Stimulated activated CD4-positive, alpha-beta T cell treated with anti-CD3 and anti-CD28 coated beads, Interleukin-15, amount 100 ng/mL, for 24 hours (primary cell): ENCODE measurements at places on chromosomes 2 and 18.

- no peak for DNase-seq
Observed at GRCh38 chr18:67281746-67282145, 234.8 kb downstream of the DSEL start.

GRCh38 chr18:62370366-62370765 lies 45.3 kb downstream of the TNFRSF11A start:
- DNase-seq = no peak

DNA sequence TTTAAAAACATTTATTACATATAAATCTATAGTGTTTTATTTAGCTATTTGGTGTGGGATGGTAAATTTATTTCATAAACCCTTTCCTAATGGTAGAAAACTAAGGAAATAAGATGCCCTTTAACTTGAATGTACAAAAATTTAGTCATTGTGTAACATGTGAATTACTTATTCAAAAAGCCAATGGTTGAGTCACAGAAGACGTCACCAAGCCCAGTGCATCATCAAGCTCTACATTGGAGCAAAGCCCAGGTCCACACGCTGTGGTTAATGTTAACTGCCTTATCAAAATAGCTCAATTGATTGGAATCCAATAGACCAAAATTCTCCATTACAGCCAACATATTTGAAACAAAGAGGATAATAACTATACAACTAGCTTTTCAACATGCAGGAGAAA lies 145.5 kb upstream of the LYPD1 start:
- no peak for DNase-seq

- DNase-seq = no peak
Observed at GRCh38 chr2:148585696-148586095, 58.9 kb upstream of the EPC2 start.

DNA sequence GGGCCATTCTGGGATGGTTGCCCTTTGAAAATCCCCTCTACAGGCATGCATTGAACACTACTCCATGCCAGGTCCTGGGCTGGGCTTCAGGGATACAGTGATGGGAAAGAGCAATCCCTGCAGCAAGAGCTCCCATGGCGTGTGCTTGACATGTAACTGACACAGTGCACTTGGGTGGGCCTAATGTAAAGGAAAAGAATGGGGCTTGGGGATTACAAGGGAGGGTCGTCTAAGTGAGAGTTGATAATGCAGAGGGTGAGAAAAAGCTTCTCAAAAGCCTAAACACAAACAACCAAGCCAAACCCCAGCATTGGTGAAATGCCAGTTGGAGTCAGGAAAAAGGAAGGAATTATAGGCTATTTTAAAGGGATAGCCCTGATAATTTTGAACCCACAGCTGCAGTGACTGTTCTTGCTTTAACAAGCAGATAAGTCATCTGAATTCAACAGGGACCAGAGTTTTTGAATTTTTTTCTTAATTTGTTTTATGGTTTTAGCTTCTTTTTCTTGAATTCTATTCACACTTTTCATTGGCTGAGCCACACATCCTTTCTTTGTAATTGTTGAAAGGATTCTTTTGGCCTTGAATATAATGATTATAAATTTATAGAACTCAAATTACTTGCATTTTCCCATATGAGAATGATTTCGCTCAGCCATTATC lies 308.7 kb downstream of the LPIN1 start:
- DNase-seq = no peak

DNA sequence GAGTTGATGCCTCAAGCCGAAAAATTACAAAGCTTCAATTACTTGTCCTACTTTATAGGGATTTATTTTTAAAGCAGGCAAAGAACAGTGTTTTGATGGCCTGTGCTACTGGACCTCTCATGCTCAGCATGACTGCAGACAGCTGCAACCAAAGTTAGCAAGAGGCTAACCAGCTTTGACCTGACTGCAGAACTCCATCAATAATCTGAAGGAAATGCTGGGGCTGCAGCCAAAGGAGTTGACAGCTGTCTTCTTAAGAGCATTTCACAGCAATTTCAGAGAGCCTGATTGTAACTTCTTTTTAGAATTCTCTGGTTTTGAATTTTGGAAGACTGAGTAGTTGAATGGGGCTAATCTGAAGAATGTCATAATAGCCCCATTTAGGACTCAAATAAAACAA lies 46.5 kb upstream of the SESTD1 start:
- DNase-seq = no peak

GRCh38 chr18:55034742-55035141 lies 75.5 kb upstream of the CCDC68 start:
- DNase-seq = no peak

DNA sequence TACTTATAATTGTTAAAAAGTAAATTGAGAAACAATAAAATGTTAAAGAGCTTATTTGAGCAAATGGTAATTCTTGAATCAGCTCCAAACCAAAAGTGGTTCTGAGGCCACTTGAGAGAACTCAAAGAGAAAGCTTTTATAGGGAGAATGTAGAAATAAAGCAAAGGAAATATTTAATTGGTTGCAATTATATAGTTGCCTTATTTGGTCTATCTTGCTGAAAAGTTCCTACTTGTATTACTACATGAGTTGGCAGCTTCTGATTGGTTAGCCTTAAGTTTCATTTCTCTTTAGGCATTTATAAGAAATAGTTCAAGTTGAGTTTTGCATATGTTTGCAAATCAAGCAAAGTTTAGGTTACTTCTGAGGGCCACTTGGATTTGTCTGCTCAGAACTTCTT lies 38.1 kb downstream of the SCN2A start:
- DNase-seq = no peak

DNA sequence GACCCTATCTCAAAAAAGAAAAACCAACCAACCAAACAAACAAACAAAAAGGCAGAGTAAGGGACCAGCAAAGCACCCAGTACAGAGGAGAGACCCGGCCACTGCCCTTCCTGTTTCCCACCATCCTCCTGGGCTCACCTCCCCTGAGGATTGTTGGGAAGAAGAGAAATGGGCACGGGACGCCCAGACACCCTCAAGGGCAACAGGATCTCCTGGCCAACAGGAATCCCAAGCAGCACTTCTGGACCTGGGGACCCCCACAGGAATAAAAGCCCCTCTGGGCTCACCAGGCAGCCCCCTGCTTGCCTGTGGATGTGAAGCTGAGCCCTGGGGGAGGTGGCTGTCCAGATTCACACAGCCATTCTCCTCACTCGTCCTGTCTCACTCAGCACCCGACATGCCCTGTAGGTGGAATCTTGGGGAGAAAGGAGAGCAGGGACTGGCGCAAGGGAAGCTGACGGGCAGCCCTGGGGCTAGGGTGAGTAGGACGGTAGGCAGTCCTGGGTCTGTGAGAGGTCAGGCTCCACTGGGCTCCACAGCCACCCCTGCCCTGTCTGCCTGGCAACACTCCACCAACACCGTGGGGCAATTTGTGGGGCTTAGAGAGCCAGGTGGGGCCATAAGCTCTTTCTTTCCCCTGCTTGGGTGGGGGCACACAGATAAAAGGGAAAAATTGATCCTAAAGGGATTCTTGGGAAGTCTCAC lies 18.0 kb downstream of the KLF11 start:
- no peak for DNase-seq

DNA sequence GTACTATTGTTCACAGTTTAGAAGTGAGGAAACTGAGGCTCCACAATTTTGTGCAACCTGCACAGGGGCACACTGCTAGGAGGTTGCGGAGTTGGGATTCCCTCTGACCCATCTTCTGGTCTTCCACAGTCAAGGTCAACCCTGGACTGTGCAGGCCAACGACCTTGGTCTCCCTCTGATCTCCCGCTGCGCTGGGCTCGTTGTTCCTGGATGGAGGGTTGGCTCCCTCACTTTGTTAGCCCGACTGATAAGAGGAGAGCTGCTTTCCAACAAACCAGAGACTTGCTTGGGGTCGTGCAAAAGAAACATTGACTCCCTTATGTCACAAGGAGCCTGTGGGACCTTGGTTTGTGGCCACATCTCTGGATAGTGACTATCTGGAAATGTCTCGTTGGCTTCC lies 187.6 kb downstream of the MYCN start:
- DNase-seq = no peak

DNA sequence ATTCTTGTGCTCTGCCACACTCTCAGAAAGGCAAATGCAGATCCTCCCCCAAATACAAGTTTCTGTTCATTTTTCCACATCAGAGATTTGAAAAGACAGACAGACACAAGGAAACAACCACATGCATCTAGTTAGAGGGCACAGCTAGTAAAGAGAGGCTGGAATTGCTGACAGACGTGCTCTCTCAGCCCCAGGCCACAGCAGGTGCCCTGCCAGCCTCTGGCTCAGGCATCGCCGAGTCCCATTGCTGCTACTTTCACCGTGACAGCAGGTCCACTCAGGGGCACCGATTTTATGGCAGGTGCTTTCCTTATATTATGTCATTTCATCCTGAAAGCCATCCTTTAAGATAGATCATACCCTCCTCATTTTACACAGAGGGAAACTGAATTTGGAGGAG lies 507.5 kb downstream of the EIPR1 start:
- no peak for DNase-seq

- DNase-seq = peak; percentile 4
Observed at GRCh38 chr2:172736424-172737174, 954 bp downstream of the RAPGEF4 start.

- no peak for DNase-seq
Observed at GRCh38 chr18:457140-457519, 43.4 kb downstream of the COLEC12 start.

DNA sequence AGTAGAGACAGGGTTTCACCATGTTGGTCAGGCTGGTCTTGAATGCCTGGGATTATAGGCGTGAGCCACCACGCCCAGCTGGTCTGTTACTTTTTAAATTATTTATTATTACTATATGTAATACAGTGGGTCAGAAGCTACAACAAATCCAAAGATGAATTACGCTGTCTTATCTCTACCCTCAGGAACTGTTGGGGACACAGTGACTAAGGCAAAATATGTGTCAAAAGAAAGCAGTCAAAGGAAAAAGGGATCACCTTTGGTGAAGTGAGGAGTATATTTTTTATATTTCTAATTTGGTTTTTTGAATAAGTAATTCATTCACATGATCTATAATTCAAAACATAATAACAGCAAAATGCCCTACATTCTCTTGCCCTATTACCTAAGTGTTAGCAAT lies 4.7 kb downstream of the CREB1 start:
- DNase-seq = no peak

GRCh38 chr2:167613471-167613870 lies 633.9 kb downstream of the STK39 start:
- DNase-seq = no peak

DNA sequence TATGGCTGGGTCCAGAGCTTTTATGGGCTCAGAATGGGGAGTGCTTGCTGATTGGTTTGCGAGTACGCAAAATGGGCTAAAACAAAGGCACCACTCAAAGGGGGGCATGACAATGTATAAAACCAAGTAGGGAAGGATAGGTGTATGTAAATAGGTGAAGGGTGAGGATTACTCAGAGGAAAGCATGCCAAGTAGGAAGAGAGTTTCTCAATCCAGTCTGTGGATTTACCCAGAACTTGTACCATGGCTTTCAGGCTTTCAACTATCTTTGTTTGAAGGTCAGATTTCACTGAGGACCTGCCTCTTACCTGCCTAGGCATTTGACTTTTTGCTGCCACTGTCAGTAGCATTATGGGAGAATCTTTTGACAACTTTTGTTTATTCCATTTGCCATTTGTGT lies 92.3 kb downstream of the RAB3GAP1 start:
- no peak for DNase-seq

GRCh38 chr2:133317178-133317577 lies 251.1 kb downstream of the NCKAP5 start:
- DNase-seq = no peak

DNA sequence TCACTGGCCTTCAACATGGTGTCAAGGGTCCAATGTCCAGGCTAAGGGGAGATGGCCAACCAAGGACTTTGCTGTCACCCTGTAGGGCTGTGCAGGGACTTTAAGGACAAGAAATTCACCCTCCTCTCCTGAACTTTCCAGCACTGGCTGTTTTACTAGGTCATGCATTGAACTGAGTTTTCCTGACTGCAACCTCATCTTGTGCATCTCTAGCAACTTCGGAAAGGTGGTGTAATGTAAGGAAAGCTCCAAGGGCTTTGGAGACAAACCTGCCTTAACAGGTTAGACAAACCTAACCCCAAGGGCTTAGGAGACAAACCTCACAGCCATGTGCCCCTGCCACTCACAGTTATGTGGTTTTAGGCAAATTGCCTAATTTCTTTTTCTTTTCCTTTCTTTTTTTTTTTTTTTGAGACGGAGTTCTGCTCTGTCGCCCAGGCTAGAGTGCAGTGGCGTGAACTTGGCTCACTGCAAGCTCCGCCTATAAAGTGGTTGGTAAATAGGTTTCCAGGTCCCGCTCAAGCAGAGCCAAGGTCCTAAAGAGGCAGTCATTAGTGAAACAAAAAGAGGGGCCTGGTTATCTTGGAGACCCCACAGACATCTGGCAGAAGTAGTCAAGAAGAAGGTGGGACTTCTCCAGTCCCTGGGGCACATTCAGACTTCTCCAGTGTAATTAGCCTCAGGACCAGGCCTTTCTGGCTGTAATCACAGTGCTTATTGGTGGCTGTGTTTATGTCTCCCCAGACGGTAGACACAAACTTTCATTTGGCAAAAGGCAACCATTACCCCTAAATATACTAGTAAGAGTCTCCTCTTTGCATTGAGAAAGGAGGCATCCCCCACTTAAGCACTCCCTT lies 37.6 kb upstream of the PMAIP1 start:
- no peak for DNase-seq

- peak; percentile 9 for DNase-seq
Observed at GRCh38 chr2:217370391-217370790, 510.5 kb upstream of the TNP1 start.

GRCh38 chr18:62790871-62791772 lies 75.8 kb downstream of the PHLPP1 start:
- DNase-seq = no peak

GRCh38 chr2:100013892-100014677 lies 128.3 kb downstream of the AFF3 start:
- no peak for DNase-seq

- DNase-seq = no peak
Observed at GRCh38 chr18:9417073-9417851, 58.1 kb upstream of the RALBP1 start.

DNA sequence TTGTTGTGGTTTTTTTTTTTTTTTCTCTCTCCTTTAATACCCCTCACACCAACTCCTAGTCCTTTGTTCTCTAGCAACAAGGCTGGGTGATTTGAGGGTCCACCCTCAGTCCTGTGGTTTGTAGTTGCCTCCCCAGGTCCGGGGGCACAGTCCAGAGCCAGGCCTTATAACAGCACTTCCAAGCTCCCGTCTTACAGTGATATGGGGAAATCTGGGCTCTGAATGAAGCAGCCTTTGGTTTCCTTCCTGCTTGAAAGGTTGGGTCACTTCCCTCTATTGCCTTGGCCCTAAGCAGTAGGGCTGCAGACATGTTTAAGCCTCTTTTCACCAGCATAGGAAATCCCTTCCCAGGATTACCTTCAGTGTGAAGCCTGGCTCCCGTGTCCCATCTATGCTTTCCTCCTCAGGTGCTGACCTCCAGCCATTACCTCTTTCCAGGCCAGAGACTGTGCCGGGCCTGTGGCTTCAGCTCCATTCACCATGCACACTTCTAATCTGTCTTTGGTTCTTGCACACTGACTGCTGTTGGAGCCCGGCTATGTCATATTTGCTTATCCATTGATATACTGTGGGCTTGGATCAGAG lies 21.2 kb upstream of the NTSR2 start:
- no peak for DNase-seq

DNA sequence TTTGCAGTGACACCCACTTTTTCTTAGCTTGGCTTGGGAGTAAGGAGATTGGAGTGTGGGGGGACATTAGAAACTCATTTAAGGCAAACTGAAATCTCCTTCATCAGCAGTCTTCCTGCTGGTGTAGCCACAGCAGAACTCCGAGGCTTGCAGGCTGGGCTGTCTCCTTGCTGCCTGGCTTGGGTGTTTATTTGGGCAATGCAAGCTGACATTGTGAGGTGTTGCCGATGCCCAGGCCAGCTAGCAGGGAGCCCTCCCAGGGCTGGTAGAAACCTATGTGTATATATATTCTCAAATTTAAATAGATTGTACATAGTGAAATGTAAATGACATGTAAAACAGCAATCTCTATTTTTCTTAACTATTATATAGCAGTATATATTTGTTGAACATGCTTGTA lies 11.8 kb downstream of the GDF7 start:
- no peak for DNase-seq
